ENCODE measurements at places on chromosomes 7 and 10. TPM values are rescaled to one million over a fixed set of nuclear protein-coding genes. Genes with fewer than 3 reads are reported as not detected.

The JCAD gene
- total RNA-seq: 0.14 TPM

GRCh38 chr7:52017802-52018679 is 701.4 kb upstream of the COBL start:
- peak; percentile 4 for DNase-seq
- H3K36me3 ChIP-seq: no peaks in the 10 kb centered on the region
- no peak overlapping the region for H3K27ac ChIP-seq
- H3K4me1 ChIP-seq: no peaks in the 10 kb centered on the region
- H3K27me3 ChIP-seq: no peaks in the 10 kb centered on the region
- H3K4me3 ChIP-seq: no peak overlapping the region

GRCh38 chr10:10872035-10872673 is 145.5 kb upstream of the CELF2 start:
- H3K4me1 ChIP-seq: no peaks in the 10 kb centered on the region
- no peak overlapping the region for H3K4me3 ChIP-seq
- DNase-seq: no peak

DNA sequence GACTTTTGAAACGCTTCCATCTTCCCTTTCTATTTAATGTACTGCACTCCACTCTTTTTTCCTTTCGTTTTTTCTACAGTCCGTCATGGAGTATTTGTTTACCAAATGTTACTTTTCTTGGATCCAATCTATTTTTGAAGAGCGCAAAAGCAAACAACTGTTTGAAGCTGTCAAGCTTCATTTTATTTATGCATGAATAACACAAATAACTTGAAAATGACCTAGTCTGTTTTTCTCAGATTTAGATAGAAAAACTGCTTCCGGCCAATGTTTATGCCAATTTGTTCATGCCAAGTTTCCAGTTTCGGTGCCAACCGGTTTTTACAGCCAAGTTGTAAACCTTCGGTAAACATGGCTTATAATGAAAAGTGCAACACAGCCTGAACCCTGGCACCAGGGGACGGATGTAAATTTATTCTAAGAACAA is 150.9 kb upstream of the KLF6 start:
- peak overlapping the region; percentile 90 for H3K27ac ChIP-seq
- H3K4me1 ChIP-seq: peaks cover 45% of the 10 kb centered on the region
- no peak for DNase-seq

DNA sequence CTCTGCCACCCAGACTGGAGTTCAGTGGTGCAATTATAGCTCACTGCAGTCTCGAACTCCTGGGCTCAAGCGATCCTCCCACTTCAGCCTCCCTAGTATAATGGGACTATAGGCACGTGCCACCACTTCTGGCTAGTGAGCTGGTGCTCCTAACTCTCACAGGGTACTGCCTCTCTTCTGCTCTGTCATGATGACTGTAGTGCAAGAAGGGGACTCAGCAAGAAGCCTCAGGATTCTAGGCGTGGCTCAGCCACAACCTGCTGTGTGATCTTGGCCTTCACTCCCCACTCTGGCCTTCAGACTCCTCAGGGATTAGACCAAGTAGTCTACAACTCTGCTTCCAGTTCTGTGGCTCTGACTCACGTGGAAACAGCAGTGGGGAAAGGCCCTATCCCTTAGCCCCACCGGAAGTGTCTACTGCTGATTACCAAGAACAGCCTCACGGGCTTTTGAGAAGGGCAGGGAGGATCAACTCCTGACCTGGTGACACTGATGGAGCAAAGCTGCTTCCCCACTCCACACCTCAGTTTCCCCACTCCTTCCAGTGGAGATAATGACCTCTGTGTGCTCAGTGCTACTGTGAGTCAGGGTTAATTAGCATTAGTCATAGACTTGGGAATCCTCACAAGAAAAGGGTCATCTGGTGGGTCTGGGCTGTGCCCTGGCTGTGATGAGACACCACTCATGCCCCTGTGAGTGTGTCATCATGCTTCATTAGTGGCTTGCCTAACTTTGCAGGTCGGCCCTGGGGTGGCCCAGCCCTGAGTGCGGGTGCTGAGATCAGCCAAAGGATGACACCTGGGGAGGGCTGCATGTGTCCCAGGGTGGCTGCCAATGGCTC is 41.1 kb downstream of the ZC3HC1 start:
- peak overlapping the region; percentile 78 for H3K27ac ChIP-seq
- DNase-seq: peak; percentile 37
- no peaks in the 10 kb centered on the region for H3K36me3 ChIP-seq
- no peak overlapping the region for H3K4me3 ChIP-seq
- H3K27me3 ChIP-seq: no peaks in the 10 kb centered on the region
